Naive B cell (primary cell): ENCODE measurements at places on chromosomes 12 and 14. TPM values are rescaled to one million over a fixed set of nuclear protein-coding genes. Genes with fewer than 3 reads are reported as not detected.

DNA sequence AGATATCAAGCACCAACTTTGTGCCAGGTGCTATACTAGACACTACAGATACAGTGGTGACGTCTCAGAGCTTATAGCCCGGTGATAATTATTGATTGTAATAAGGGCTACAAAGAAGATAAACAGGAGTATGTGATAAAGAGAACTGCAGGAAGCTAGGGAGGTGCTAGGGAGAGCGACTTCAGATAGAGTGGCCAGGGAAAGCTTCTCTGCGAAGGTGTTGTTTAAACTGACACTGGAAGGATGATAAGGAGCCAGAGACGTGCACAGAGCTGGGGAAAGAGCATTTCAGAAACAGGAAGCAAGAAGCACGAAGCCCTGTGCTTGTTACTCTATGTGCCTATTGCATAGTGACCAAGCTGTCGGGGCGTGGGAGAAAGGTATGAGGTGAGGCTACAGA, 48.1 kb upstream of the OTX2 start:
- H3K36me3 ChIP-seq = no peaks in the 10 kb centered on the region
- no peak overlapping the region for H3K27ac ChIP-seq
- DNase-seq = no peak
- peaks cover 35% of the 10 kb centered on the region for H3K27me3 ChIP-seq
- H3K4me1 ChIP-seq = no peaks in the 10 kb centered on the region

- H3K4me3 ChIP-seq = peak overlapping the region; percentile 59
- no peak overlapping the region for H3K27ac ChIP-seq
- no peak for DNase-seq
These were observed 8.0 kb downstream of the GLIPR1 start for GRCh38 chr12:75488553-75488952.

DNA sequence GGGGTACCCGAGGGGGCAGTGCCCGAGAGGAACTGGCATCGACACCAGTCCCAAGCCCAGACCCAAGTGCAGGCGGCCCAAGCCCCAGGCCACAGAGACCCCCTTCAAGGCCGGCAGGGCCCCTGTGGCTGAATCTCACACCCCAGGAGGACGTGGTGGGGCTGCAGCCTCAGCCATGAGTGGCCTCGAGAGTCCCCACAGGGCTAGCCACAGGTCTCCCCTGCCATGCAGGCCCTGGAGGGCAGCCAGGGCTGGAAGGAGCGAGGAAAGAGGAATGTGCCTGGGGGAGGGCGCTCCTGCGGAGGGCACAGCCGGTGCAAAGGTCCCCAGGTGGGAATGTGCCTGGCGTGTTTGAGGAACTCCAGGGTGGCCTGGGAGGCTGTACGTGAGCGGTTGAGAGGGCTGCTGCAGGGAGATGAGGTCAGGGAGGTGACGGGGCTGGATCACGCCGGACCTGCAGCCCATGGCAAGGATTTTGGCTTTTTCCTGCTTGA, 86.1 kb downstream of the NCOR2 start:
- no peak overlapping the region for H3K4me3 ChIP-seq
- no peak for DNase-seq
- peaks cover 62% of the 10 kb centered on the region for H3K4me1 ChIP-seq

GRCh38 chr14:70451874-70452273, at the start of gene ADAM21:
TSS of gene ADAM21 (plus strand) at chr14:70452174. CDS start at chr14:70457500, 5,326 bp downstream.
- no peaks in the 10 kb centered on the region for H3K27me3 ChIP-seq
- H3K36me3 ChIP-seq = no peaks in the 10 kb centered on the region
- DNase-seq = no peak
- peak within 1 kb of the TSS; percentile 16 for H3K27ac ChIP-seq
- H3K4me3 ChIP-seq = no peak within 1 kb of the TSS

- H3K4me1 ChIP-seq = peaks cover 37% of the 10 kb centered on the region
- no peak for DNase-seq
- no peak overlapping the region for H3K4me3 ChIP-seq
These were observed 81.5 kb downstream of the DPF3 start for GRCh38 chr14:72812292-72812851.

Gene TMEM117
- 9.8 TPM for polyA plus RNA-seq

Gene TAS2R43
- polyA plus RNA-seq = not detected
